ENCODE measurements at places on chromosomes 5 and 9.

DNA sequence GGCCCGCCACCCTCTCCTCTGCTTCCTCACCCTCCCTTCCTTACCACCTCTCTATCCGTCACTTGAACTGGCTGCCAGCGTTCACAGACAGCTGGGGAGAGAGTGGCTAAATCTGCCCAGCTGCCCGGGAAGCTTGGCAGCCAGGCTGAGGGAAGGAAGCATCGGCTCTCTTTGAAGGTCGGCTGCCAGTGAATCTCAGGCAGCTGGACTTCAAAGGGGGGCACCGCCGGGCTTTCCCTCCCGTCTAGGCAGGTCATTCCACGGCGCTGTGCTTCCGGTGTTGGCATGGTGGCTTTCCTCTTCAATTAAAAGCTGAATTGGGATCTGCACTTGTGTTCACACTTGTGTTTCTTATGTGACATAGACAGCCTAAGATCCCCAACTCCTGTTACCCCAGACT, 174.0 kb downstream of the GDNF start:
- no peak for DNase-seq

DNA sequence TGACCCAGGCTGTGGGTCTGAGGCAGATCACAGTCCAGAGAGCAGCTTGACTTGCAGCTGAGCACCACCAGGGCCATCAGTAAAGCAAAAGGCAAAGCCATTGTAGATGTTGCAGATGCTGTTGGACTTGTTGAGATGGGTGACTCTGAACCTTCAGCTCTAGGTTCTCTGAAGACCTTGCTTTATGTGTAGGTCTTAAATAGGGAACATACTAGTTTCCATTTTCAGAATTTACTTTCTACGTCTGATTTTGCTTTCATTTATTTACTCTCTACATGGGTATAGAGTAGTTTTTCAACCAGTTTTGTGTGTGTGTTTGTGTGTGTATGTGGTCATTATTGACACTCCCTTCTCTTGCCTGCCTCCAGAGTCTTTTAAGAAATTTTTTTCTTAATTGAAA, at the start of gene IFNA6:
TSS of gene IFNA6 (minus strand) at position 101 of the 400 bp plus-strand sequence. CDS start at position 101, 0 bp downstream.
- DNase-seq: no peak

DNA sequence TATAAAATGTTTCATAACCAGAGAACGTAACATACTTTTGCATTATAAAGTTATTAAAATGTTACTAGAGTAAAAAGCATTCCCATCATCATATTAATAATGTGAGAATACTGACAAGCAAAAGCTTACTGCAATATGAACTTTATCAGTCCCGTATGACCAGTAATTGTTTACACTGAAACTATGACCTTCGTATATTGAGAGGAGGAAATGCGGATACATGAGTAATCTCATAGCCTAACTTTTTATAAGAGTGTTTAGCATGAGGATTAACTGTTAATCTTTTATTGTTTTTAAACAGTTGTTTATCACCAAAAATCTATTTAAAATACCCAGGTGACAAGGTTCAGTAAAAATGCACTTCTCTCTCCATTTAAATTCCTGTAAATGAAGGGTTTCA, 272.4 kb downstream of the SLF1 start:
- DNase-seq: no peak

- DNase-seq: no peak
Measured at GRCh38 chr5:94250985-94251384, 367.4 kb downstream of the KIAA0825 start.

- no peak for DNase-seq
Measured at GRCh38 chr5:114223866-114224265, 138.0 kb upstream of the KCNN2 start.

GRCh38 chr5:108917596-108917995, 169.9 kb downstream of the FER start:
- DNase-seq: no peak

DNA sequence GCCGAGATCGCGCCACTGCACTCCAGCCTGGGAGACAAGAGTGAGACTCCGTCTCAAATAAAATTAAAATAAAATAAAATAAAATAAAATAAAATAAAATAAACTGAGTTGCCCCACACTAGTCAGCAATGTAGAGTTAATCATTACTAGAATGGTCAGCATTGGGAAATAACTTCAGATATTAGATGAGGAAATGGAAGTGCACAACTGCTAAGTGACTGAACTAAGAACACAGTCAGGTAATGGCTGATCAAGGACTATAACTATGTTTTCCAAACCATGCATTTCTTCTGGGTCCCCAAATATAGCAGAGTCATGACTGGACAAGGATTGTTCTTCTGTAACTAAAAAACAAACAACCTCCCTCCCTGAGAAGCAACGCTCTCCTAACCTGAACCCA, 17.1 kb downstream of the OTP start:
- no peak for DNase-seq

- DNase-seq: no peak
Measured at GRCh38 chr5:62137628-62138027, 168.4 kb upstream of the KIF2A start.

- no peak for DNase-seq
Measured at GRCh38 chr5:126846344-126846743, 69.4 kb downstream of the LMNB1 start.

Measured in NCI-H187 (cell line).